ENCODE measurements at places on chromosomes 2 and 18.

DNA sequence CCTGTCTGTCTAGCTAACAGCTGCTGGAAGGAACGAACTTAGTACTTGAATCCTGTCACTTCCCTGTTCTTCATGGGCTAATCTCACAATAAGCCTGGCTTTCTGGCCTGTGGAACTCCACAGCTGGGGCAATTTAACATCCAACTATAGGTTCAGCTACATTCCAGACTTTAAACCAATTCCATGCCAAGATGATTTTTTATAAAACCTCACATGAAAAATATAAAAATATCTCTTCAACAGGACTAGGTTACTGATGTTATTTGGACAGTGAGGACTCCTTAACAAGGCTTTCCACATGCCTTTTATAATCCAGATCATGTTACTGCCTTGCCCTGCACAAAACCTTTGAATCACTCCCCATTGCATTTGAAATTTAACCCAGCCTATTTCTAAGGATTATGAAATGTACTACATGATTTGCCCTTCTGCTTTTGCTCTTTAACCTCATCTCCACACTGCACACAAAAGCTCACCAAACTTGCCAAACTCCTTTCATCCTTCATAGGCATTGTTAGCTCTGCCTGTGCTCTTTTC, 863.2 kb upstream of the CHAC2 start:
- no peak for DNase-seq

- peak; percentile 90 for DNase-seq
Measured at GRCh38 chr2:29920130-29920577, 1.2 kb downstream of the ALK start.

DNA sequence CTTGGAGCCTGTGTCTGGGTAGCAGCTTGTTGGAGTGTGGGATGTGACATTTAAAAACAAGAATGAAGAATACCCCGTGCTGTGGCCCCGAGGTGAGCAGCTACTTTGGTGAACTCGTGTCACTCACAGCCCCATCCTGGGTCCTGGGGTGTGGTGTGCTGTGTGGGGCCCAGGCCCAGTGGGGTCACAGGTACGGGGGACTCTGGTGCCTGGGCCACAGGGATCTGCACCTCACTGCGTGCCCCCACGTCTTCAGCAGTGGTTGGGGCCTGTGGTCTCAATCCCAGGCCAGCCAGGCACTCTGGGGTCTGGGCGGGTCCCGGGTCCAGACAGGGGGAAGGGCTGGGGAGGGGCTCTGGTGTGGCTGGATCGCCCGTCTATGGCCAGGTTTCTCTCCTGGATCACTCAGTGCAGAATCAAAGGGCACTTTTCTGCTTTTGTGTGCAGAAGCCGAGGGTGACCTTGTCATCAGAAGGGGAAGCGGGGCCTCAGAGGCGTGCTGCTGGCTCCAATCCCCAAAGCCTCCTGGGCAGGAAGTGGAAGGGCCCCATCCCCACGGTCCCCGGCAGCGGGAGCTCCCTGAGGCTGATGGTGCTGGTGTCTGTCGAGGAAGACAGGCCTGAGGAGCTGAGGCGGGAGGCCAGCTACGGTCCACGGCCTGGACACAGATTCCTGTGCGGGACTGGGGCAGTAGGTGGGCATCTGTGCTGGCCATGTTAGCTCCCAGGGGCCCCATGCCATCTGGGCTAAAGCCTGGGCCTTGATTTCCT, 1.4 kb downstream of the GPR35 start:
- DNase-seq = peak; percentile 65

DNA sequence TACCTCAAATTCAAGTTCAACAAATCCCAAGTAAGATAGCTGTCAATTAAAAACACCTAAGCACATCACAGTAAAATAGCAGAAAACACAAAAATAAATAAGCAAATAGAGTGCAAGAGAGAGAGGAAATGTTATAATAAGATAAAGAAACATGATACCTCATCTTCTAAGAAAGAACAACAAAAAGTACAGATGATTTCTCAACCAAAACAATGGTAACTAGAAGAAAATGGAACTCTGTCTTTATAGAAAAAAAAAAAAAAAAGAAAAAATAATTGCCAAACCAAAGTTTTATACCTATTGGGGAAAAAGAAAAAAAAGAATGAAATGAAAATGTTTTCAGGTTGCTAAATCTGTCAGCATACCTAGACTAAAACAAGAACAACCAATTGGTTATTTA, 1253.5 kb upstream of the CDH2 start:
- DNase-seq = no peak

- no peak for DNase-seq
Measured at GRCh38 chr2:121191191-121192170, 93.5 kb downstream of the TFCP2L1 start.

DNA sequence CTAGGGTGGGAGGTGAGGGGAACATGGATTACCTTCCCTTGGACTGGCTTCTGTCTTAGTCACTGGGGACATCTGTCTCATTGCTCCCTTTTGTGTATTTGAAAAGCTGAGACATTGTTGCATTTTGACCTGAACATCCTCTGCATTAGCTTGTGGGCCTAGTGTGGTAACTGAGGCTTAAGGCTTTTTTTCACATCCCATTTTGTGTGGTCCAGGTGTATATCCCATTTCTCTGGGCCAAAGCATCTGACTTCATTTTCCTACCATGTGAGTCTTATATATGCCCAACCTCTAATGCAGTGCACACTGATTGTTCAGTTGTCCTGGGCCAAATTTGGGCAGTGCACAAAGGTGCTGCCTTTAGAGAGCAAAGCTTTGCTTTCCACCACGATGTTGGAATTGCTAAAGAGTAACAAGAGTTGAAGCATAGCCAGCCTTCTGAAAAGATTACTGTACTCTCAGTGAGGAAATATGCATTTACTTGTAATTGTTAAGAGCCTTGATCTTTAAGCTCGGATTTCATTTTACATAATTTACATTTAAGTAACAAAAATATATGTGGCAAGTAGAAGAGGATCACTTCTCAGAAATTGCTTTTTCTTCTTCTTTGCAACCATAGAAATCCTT, 13.3 kb downstream of the PRKCE start:
- DNase-seq = no peak

- DNase-seq = no peak
Measured at GRCh38 chr2:126419403-126419802, 236.6 kb upstream of the GYPC start.

DNA sequence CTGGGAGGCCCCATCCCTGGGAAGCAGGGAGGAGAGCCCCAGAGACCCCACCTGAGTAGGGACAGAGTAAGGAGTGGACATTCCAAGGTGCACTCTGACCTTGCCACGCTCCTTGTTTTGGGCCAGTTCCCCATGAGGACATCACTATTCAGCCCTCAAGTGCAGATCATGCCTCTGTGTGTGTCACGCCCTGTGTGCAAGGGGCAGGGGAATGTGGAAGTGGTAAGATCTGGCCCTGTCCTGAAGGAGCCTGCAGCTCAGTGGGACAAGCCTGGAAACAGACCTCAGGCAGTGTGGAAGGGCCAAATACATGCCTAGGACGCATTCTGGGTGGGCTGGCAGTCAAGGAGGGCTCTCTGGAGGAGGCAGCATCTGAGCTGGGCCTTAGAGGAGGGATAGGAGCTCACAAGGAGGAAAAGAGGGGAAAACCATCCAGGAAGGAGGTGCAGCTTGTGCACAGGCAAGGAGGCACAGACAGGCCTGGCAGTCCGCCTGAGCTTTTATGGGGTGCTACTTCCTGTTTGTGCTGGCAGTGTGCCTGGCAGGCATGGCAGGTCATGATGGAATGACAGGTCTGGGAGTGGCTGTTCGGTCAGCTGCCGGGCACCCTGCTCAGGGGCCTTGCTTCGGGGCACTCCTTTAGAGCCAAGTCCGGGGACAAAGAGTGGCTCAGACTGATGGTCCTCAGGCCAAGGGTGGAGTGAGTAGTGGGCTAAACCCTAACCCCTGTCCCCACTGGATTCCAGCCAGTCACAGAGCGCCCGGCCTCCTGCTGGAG, 3.3 kb downstream of the KLHL30 start:
- no peak for DNase-seq

DNA sequence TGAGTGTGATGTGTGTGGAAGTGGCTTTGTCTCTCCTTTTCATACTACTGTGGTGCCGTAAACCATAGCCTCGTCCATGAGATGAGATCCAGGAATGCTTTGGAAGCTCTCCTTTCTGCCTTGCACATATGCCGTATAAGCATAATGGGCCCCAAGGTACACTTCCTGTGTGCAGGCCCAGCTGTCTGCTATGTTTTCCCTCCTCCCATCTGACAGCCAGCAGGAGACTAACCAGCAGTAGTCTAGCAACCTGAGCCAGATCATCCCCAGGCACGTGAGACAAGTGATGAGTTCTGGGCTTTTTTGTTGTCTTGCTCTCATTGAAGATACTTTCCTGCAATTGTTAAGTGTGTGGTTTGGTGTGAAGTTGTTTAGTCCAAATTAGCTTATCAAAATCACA, 555.5 kb upstream of the LRRTM4 start:
- no peak for DNase-seq

GRCh38 chr2:226256709-226257376, 542.8 kb downstream of the IRS1 start:
- DNase-seq = no peak

DNA sequence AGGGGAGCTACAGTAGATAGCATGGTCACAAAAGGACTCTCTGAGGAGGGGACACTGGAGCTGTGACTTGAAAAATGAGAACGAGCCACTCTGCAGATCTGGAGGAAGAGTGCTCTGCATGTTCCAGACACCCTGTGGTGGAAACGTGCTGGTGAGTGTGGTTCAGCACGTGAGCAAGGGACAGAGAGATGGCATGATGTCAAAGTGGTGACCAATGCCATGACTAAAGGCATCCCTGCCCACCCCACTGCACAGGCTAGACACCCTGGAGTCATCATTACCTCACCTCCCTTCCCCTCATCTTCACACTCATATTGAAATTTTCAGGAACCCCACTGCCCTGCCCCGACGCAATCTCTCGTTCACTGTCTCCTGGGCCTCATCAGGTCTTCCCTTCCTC, 56.5 kb downstream of the SLC4A5 start:
- no peak for DNase-seq

DNA sequence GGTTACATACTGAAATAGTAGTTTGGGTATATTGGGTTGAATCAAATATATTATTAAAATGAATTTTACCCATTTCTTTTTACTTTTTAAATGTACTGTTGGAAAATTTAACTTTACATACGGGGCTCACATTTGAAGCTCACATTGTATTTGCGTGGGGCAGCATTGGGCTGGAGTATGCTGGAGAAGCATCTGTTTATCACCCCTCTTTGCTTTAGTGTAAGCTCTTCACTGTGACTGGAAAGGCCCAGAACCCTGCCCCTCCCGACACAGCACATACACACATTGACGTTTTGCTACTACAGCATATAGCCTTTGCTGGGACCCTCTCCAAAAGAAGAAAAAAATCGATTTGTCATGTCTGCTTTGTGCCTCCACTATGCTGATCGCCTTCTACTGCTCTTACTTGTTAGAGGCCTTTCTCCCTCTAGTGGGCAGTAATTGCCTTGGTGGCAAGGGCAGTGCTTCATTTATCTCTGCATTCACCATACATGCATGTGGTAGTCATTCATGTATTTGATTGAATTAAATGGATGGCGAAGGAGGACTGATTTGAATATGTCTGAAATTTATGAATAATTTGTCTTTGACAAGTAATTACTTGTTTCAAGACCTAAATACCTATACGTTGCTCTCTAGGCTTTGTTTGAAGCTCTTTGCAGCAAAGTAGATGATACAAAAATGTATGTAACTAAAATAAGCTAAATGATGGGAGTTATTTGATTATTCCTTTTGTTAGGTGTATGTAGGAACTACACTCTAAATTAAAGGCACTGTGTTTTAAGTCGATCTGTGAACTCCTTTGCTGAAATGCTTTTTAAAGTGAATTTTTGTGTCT, 37.4 kb downstream of the VAPA start:
- no peak for DNase-seq

GRCh38 chr2:105538840-105539239, 140.0 kb upstream of the FHL2 start:
- DNase-seq = no peak

GRCh38 chr2:42030829-42031228, 17.0 kb upstream of the PKDCC start:
- DNase-seq = no peak

GRCh38 chr2:84885111-84885510, 4.2 kb upstream of the TRABD2A start:
- DNase-seq = no peak

- no peak for DNase-seq
Measured at GRCh38 chr18:75132931-75133525, 75.9 kb downstream of the PTGR3 start.

All from right cardiac atrium (tissue), 5 donors.